Cardiac septum (tissue), 1 donor: ENCODE measurements at places on chromosomes 6 and 20.

GRCh38 chr20:3826420-3826819 lies 6.1 kb downstream of the AP5S1 start:
- no peak for DNase-seq

- no peak for DNase-seq
Measured at GRCh38 chr20:51876313-51876940, 74.1 kb upstream of the SALL4 start.

DNA sequence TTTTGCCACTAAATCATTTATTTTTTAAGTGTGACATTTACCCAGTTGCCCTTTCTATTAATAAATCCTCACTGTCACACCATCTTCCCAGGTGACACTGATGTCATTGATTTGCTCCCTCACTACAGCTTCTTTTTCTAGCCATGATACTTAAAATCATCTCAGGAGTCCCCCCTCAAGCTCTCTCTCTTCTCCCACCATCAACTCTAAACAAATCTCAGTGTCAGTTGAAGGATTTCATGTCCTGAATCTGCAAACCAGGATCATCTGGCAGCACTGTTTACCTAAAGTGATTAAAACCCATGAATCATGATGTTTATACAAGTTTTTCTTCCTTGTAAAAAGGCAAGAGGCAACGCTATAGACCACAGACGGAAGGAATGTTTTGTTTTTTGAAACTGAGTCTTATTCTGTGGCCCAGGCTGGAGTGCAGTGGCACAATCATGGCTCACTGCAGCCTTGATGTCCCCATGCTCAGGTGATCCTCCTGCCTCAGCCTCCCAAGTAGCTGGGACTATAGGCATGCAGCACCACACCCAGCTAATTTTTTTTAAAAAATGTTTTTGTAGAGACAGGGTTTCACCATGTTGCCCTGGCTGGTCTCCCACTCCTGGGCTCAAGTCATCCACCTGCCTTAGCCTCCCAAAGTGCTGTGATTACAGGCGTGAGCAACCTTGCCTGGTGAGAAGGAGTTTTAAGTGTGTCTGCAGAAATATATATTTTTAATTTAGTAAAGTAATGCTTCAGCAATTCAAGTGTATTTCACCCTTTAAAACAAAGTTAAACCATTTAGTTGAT lies 30.1 kb upstream of the SH3BGRL2 start:
- DNase-seq, result no peak

DNA sequence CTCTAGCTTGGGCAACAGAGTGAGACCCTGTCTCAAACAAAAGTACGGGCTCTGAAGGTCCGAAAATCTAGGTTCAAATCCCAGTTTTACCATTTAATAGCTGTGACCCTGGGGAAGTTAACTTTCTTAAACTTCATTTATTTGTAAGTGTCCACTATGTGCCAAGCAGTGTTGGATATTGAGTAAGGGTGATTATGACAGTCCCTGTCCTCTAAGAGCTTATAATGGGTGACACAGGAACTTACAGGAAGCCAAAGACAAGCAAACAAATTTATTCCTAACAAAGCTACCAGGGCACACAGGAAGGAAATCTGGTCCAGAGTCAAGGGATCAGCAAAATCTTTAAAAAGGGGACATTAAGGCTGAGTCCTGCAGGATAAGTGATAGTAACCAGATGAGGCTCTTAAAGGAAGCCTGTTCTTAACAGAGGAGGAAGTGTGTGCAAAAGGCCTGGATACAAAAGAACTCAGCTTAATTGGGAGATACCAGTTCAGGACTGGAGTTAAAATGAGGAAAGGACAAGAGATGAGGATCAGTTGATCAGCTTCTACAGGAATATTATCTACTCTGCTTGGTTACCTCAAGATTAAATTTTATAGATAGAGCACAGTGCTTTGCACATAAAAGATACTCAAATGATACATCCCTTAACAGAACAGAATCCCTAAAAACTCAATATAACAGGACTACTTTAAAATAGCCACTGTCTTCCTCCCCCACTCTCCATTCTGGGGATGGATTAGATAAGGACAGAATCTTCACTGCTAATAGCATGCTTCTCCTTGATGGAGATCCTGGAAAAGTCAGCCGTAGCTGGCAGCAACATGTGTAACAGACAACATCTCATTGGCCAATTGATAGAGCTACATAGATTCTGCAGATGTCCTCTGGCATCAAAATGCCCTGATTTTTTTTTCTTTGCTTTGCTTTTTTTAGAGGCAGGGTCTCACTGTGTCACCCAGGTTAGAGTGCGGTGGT lies 6.1 kb downstream of the SNX3 start:
- no peak for DNase-seq

DNA sequence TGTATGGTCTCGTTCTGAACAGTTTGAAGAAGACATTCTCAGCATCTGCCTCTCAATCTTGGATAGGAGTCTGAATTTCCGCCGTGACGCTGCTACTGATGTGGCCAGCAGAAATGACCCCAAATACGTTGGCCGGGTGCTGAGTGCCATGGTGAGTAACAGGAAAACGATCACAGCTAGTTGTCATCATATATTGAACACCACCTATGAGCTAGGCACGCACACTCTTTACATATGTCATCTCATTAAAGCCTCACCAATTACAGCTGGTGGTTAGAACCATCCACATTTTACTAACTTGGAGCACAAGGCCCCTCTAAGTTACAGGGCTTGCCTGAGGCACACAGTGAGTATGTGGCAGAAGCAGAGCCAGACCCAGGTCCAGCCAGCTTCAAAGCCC lies 17.1 kb downstream of the TGM3 start:
- DNase-seq, result no peak

- no peak for DNase-seq
Measured at GRCh38 chr20:8020314-8021079, 936 bp upstream of the TMX4 start.

- no peak for DNase-seq
Measured at GRCh38 chr6:150201285-150201684, 58.4 kb downstream of the PPP1R14C start.

DNA sequence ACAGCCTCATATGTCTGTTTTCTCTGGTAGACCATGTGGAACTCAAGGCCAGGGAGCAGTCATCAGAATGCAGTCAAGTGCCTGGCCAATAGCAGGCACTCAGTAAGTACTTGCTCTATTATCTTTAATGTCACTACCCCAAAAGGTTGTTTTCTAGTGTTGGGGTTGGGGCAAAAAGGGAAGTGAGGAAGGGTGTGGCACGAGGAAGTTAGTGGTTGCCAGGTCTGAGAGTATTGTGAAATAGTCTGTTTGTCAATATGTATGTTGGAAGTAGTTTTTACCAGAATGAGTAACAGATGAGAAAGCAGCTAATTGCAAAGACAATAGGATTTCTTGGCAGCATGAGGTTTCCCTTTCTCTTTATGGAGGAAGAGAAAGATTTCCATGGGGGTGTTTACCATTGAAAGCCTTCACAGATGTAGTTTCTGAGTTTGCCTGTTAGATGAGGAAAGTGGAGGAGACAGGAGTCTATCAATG lies 59.5 kb upstream of the ARMH2 start:
- no peak for DNase-seq

GRCh38 chr6:13924146-13924948 lies 405 bp upstream of the RNF182 start:
- no peak for DNase-seq

DNA sequence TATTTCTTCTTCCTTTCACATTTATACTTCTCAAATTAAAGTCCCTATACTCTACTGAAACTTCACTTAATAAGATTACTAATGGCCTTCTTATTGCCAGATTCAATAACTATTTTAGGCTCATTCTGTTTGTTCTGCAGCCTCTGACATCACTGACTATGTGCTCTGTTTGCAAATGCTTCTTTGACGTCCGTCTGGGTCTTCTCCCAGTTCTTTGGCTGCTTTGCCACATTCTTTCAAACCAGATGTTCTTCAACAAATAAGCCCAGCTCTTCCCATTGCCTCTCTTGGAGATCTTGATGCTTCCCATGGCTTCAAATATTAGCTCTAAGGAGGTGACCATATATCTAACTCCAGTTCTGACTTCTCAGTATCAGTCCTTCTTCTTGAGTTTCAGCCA lies 117.4 kb downstream of the BTBD9 start:
- no peak for DNase-seq

- DNase-seq, result no peak
Measured at GRCh38 chr20:64225828-64226598, 29.5 kb upstream of the PCMTD2 start.

- DNase-seq, result no peak
Measured at GRCh38 chr6:156949376-156949775, 172.2 kb downstream of the ARID1B start.

DNA sequence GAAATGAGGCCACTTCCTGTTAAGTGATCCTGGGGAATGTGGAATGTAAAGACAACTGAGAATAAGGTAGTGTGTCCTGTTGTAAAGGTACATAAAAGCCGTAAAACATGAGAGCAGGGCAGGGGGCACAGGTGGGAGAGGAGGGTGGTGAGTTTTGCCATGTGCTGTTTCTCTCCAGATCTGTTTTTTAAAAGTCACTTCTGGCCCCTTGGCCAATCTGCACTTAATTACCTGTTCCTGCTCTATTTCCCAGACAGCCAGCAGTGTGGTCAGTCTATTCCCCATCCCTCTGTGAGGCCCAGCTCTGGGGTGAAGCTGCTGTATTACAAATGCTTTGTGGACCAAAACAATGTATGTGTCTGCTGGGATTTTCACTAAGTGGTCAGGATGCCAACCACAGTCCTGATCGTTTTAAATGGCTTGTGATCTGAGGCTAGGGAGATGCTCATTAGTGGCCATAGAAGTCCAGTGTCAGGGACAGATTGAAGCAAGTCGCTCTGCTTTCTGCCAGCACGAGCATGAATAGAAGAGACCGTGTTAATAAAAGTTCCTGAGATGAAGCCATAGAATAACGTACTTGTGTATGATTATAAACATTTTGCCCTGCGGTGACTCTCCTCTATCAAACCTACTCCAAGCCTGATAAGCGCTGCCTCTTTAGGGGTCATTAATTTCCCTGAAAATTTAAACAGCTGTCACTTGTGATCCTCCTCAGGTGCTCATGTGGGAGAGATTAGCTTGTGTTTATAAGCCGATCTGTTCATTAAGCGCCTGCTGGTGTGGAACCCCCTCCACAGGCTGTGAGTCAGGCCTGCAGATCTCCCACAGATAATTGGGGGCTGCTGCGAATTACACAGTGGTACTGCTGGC lies 111.8 kb upstream of the CENPW start:
- DNase-seq, result no peak

GRCh38 chr6:120875900-120876299 lies 458.4 kb downstream of the TBC1D32 start:
- DNase-seq, result no peak

GRCh38 chr20:57656252-57656820 lies 36.1 kb upstream of the ZBP1 start:
- peak; percentile 73 for DNase-seq

DNA sequence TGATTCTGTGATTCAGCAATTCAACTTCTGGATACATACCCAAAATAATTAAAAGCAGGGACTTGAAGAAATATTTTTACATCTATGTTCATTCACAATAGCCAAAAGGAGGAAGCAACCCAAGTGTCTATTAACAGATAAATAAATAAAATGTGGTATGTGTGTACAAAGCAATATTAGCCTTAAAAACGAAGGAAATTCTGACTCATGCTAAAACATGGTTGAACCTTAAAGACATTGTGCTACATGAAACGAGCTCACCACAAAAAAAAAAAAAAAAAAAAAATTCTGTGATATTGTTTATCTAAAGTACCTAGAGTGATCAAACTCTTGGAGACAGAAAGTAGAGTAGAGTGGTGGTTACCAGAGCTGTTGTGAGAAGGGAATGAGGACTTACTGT lies 54.8 kb upstream of the TFAP2D start:
- DNase-seq, result no peak

DNA sequence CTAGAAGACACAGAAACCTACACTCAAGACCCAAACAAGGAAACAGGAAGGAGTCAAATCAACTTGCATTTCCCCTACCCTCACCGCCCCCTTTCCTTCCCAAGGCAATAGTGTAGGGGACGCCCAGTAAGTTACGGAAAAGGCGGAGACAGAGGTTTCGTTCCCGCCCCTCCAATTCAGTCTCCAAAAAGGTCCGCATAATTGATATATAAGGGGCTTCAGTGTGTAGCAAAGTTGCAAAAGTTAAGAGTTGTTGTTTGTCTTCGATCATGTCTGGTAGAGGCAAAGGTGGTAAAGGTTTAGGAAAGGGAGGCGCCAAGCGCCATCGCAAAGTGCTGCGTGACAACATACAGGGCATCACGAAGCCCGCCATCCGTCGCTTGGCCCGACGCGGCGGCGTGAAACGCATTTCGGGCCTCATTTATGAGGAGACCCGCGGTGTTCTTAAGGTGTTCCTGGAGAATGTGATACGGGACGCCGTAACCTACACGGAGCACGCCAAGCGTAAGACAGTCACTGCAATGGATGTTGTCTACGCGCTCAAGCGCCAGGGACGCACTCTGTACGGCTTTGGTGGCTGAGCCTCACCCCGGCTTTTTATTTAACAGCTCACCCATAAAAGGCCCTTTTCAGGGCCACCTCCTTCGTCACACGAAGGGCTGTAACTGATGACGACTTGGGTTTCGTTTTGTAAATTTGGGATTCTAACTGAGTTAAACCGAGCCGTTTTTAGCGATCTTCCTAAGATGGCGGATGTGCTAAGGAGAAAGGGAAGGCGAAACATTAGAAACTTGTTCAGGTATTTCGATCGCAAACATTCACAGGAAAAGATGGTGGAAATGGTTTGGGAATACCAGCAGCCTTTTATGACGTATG lies 124.6 kb upstream of the BTN3A2 start:
- DNase-seq, result no peak

DNA sequence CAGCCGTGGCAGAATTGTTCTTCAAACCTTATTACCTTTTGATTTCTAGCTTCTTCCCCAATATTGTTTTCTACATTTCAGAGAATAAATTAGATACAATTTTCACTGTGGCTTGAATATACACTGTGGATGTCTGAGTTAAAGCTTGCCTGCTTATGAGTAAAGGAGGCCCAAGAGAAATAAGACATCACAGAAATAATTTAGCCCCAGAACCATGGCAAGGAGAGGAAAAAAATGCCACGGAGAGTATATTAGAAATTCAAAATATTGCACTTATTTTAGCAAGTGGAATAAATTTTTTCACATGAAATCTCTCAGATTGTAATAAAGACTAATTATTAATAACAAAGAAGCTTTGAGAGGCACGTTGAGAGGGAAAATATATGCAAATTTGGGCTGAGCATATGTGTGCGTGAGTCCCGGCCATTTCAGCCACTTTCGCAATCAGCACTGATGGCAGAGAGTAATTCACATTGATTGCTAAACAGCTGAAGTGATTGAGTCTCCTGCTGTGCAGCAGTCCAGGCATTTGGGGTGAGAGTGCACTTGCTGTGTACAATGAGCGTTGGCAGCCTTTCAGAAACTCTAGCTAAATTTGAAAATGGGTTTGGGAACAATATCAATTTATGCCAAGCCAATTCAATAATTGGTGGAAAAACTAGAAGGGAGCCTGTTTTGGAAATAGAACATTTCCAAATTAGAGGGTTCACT lies 596.0 kb downstream of the EPM2A start:
- no peak for DNase-seq

GRCh38 chr6:23073821-23074220 lies 504.5 kb downstream of the HDGFL1 start:
- DNase-seq, result no peak

DNA sequence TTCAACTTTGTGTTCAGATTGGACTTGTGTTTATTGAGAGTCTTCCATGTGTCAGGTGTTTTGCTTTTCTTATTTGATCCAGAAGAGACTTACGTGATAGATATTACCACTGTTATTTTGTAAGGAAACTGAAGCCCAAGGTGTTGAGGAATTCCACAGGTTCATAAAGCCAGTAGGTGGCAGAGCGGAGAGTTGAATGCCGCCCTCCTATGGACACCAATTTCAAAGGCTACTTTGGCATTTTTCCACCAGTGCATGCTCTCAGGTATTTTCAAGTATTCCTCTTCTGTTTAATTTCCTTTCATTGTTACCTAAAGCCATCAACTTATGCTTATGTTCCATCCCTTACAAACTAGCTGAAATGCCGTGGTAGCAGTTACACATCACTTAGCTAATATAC lies 14.0 kb upstream of the COL10A1 start:
- no peak for DNase-seq
